ENCODE measurements at places on chromosomes 6 and 20.

- DNase-seq: no peak
These were observed 31.0 kb downstream of the ASCC3 start for GRCh38 chr6:100850174-100850573.

DNA sequence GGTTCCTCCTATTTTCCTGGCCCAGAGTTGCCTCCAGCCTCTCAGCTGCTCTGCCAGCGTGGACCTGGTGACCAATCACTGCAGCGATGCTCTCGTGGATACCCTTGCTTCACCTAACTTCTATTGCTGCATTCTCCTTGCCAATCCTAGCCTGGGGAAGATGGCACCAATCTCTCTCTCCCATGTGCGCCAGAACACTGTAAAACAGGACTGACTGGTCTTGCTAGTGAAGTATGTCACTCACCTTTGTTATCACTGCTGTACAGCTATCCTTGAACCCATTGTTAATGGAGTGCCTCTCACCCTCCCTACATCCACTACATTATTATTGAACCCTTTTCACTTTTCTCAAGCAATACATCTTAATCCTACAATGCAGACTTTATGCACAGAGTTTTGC is 80.1 kb downstream of the LYRM4 start:
- no peak for DNase-seq

DNA sequence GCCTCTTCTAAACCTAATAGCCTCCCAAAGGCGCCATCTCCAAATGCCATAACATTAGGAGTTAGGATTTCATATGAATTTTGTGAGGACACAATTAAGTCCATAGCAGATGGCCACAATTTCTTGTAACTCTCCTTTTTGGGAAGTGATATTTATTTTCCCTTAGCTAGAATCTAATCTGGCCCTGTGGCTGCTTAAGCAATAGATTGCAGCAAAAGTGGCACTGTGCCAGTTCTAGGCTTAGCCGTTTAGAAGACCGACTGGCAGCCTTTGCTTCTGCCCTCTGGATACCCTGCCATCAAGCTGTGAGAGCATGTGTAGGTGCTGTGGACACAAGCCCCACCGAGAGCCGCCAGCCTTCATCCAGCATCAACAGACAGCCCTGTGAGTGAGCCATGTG is 15.9 kb upstream of the ADGB start:
- DNase-seq: no peak

DNA sequence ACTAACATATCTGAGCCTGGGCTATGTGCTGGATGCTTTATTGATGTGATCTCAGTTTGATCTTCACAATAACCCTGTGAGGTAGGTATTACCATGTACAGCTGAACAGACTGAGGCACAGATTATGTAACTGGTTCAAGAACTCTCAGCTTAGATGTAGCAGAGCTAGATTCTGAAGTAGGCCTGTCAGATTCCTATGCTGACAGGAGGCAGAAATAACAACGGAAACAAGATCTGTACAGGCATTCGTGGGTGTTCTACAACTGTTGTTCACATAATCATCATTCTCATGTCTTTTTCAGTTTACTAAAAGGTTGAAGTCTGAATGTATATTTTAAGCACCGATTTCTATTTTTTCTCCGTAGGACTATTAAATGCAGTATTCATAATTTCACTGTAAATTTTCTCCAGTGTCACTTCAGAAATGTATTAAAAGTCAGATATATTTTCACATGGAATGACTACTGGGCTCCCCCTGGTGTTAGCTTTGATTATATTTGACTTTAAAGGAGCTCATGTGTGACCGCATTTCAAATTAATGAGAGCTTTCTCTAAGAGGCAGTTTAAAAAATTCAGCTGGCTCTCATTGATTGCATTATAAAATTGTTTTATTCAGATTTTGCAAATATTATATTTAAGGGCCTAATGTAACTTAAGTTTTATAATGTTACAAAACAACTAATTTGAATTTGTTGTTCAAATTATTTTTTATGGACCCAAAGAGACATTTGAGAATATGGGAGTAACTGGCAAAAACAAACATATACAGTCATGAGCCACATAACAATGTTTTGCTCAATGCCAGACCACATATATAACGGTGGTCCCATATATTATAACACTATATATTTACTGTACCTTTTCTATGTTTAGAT is 36.4 kb upstream of the SLC17A4 start:
- peak; percentile 23 for DNase-seq

GRCh38 chr6:169650959-169651292 is 50.9 kb downstream of the WDR27 start:
- no peak for DNase-seq

DNA sequence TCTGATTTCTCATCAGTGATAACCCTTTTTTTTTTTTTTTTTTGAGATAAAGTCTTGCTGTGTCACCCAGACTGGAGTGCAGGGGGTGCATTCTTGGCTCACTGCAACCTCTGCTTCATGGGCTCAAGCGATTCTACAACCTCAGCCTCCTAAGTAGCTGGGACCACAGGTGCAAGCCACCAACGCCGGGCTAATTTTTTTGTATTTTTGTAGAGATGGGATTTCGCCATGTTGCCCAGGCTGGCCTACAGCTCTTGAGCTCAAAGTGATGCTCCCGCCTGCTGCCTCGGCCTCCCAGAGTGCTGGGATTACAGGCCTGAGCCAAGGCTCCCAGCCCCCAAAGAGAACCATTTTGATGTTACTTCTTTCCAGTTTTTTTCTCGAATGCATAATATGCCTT is 2.2 kb downstream of the FABP7 start:
- no peak for DNase-seq

- peak; percentile 29 for DNase-seq
These were observed 23.1 kb upstream of the MAS1L start for GRCh38 chr6:29510746-29511300.

GRCh38 chr6:9335431-9335830 is 900.1 kb upstream of the SLC35B3 start:
- no peak for DNase-seq

DNA sequence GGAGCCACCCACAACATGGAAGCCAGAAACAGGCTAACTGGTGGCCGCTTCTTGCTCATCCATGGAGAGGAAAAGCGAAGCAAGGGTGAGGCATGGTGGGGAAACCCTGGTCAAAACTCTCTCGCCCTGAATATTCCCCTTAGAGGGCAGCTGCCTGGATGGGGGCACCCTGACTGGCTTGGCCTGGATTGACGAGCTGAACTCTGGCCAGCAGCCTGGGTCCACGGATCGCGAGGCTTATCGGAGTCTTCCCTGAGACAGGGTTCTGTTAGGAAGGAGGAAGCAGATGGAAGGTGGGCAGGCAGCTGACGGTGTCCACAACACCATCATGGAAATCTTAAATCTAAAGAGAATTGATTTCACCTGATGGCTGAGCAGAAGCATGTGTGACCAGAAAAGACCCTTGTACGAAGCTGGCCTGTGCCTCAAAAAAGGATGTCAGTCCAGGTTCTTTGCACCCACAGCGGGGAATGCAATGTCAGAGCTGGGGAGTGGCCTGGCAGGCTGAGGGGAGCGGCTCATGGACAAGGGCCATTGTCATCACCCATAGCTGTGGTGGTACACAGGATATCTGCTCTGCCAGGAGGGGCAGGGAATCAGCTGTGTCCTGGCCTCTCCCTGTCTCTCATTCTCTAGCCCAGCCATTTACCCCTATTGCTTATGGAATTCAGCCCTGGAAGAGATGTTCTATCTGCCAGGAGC is 109.4 kb upstream of the SNX9 start:
- no peak for DNase-seq

DNA sequence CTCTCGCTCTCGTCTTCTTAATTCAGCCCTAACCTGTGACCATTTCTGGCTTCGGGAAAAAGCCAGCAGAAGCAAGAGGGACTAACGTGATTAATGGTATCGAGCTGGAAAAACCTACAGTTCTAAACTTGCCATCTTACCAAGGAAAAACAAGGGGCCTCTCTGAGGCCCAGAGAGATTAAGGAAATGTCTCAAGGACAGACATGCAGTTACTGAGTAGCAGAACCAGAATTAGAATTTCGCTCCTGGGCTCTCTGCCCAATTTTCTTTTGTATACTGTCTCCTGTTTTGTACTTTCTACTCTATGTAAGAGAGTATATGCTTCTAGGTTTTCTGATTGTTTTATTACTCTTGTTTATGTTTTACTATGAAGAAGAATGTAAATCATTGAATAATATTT is 67.8 kb upstream of the LTV1 start:
- DNase-seq: no peak

- no peak for DNase-seq
These were observed 106.0 kb downstream of the FOXO3 start for GRCh38 chr6:108666656-108667260.

DNA sequence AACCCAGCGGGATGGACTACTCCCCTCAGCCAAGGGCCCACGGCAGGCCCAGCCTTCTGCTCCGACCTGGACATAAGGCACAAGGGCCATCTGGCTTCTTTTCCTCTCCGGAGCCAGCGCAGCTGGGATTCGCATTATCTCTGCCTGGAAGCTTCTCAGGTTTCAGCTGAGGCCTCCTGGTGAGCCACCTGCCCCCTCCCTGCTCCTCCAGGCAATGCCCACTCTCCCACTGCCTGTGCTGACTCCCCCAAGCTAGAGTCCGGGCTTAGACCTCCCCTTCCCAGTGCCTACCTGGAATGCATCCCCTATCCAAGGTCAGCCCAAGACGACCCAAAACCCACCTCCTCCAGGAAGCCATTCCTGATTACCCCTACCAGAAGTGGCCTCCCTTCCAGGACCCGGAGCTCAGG is 60.7 kb downstream of the EZR start:
- DNase-seq: no peak

- DNase-seq: no peak
These were observed 79.5 kb upstream of the OLIG3 start for GRCh38 chr6:137573739-137574138.

DNA sequence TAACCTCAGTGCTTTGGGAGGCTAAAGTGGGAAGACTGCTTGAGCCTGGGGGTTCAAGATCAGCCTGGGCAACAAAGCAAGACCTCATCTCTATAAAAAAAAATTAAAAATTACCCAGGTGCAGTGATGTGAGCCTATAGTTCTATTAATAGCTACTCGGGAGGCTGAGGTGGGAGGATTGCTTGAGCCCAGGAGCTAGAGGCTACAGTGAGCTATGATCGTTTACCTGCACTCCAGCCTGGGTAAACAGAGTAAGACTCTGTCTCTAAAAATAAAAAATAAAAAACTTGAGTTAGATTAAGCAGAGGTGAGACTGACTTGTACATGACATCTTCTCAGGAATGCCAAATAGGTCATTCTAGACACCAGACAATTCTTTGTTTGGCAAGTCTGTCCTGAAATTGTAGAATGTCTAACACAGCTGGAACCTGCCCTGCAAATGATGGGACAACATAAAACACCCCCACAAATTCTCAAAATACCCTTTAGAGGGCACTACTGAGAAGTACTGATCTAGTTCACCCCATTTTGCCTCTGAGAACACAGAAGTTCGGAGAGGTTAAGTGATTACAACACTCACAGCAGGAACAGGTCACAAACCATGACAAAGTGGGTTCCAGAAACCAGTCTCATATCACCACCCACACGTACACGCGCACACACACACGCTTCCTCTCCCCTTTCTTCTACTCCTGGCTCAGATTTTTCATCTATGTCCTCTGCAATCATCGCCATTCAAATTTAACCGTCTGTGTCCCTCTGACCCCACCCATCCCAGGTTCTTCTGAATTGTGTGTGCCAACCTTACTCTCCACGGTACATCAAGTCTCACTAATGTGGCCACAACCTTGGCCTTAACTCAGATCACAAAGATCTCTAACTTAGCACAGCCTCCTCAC is 38.3 kb downstream of the ARHGAP18 start:
- DNase-seq: peak; percentile 57

DNA sequence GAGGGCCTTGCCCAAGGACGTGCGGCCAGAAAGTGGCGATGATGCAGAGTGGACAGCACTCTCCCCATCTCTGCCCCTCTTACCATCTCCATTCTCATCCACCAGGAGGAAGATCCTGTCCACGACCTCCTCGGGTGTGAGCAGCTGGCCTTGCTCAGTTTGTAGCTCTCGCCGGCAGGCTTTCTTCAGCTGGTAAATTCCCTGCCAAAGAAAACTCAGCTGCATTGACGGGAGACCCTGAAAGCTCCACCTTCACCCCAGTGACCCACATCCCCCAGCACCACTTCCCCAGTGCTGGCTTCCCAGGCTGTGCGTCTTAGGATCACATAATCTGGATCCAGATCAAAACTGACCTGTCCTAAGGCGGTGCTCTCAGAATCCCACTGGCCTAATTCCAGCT is 9.2 kb downstream of the GUCA1B start:
- no peak for DNase-seq

- DNase-seq: no peak
These were observed 45.7 kb upstream of the TRAF3IP2 start for GRCh38 chr6:111651185-111652034.

- DNase-seq: peak; percentile 45
These were observed 18.7 kb downstream of the UQCC2 start for GRCh38 chr6:33692760-33693158.

- DNase-seq: no peak
These were observed 287.8 kb downstream of the PTPRT start for GRCh38 chr20:42901689-42902440.

DNA sequence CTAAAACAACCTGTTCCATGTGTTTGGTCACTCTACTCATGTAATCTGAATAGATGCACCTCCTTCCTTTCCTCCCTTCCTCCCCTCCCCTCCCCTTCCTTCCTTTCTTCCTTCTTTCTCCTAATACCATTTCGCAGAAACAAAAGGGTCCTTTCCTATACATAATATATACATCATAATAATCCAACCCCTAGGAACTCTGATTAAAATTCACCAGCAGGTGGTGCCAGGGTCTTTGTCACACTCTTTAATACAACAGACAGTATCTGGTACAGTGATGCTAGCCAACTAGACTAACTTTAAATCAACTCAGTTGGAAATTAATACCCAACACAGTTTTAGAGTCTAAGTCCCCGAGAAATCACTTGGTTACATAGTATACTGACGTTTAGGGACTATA is 181.2 kb upstream of the SHLD1 start:
- peak; percentile 21 for DNase-seq

- DNase-seq: no peak
These were observed 4.0 kb downstream of the SIM1 start for GRCh38 chr6:100460650-100461204.

- DNase-seq: no peak
These were observed 119.1 kb downstream of the PRND start for GRCh38 chr20:4840801-4841200.

- no peak for DNase-seq
These were observed 50.9 kb upstream of the DUSP22 start for GRCh38 chr6:241336-241865.

DNA sequence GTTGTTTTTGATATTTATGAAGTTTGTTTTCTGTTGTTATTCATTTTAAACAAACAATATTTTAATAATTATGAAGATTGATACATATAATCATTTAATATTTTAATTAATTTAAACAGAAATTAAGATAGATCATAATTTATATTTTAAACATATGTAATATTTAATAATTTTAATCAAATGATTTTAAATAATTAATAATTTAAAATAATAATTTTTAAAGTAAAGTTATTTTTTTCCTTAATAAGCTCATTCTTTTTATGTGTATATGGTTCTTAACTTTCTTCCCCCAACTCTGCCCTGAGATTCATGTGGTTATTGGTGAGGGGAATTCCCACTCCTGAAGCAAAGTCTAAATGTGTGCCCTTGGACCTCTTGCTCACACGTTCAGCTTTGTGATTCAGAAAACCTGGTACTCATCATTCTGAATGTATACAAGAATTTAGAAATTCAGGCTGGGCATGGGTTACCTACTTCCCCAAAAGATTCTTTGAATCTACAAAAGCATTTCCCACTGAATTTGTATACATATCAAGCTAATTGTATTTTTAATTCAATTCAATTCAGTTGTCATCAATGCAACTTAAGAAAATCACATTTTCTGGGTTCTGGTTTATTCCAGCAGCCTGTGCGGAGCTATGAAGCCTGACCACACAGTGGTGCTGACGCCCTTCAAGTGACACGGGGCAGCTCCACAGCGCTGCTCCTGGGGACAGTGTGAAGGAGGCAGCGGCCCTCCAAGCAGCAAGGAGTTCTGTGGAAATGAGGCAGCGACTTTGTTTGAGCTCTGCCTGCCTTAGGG is 168.9 kb upstream of the UST start:
- no peak for DNase-seq
